Kidney (tissue), 22 donors: ENCODE measurements at places on chromosomes 16 and 17.

DNA sequence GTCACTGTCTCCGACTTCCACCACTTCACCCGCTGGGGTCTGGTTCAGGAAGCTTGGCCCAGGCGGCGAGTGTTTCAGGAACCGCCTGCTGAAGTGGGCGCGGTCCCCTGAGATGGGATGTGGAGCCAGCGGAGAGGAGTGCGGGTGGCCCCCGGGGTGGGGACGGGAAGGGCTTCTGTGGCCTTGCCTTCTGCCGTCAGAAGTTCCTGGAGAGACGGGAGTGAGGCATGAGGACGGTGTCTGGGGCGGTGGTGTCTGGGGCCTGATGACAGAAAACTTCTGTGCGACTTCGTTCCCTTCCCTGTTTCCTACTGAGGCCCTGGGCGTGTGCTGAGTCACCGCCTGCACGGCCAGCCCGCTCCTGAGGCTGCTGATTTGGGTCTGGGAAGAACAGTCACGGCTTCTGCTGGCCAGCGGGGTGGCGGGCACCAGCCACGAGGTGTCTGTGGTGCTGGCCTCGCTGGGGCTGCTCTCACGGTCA, 12.3 kb upstream of the NLRC3 start:
- DNase-seq: no peak

DNA sequence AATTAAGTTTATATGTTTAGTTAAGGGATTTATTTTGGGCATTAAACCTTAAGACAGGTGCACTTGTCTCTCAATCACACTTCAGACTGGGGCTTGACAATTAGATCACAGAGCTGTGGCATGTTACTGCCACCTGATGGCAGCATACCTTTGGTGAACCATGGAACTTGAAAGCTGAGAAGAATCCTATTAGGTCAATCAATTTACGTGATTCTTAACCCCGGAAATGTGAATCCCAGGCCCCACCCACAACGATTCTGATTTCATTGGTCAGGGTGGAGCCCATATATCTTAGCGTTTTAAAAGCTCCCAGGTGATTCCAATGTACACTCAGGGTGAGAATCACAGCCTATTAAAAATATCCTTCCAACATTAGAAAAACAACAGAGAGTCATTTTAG, 91.0 kb downstream of the GSG1L start:
- peak; percentile 57 for DNase-seq

DNA sequence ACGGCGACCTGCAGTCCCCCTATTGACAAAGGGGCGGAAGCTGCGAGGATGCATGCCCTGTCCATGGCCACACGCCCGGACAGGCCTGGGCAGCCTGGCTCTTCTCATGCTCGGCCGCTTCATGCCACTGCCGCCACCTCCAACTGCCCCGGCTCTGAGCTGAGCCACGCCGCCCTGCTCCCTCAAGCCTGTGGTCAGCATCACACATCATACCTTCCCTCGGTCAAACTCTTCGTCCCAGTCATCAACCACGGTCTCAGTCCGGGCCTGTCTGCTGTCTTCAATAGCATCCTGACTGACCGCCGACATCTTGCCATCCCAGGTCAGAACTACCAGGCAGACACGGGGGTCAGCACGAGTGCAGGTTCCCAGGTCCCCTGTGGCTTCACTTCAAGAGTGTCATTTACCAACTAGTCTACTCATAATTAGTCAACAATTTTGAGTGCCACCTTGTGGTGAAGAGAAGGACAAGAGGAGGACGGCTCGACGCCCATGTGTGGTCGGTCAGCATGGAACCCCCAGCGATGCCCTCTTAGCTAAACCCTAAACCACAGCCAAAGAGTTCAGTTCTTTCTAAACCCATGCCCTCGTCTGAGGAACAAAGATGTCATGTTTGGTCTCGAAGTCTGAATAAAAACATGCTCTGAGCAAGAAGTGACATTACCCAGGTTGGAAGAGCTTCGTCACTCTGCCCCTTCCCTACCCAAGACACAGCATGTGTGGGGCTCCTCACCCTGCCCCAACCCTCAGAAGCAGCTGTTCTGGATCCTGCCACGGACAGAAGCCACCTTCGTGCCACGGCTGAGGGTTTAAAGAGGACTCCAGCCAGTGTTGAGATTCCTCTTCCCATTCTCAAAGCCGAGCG, 16.9 kb upstream of the CYTH1 start:
- DNase-seq: peak; percentile 69

GRCh38 chr16:1960665-1961630, 1.6 kb downstream of the NDUFB10 start:
- DNase-seq: no peak

GRCh38 chr17:68993112-68993511, 37.9 kb upstream of the ABCA8 start:
- no peak for DNase-seq

- DNase-seq: peak; percentile 52
These were observed 23.6 kb upstream of the ENPP7 start for GRCh38 chr17:79706931-79707850.

DNA sequence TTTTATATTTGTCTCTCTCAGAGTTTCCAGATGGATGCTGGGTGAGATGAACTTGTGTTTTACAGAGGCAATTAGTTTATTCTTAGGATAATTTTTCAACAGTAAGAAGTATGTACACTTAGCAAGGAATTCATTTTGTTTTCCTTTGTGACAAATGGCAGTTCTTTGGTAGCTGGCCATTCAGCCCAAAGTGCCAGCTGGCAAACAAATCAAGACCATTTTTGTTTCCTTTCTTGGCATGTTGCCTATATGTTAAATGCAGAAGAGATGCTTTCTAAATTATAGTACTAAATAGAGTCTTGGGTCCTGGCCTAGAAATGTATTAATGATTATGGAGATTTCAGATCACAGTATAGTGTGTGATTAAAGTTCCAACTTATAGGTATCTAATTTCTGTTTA, 337.1 kb downstream of the CNTNAP4 start:
- DNase-seq: no peak

DNA sequence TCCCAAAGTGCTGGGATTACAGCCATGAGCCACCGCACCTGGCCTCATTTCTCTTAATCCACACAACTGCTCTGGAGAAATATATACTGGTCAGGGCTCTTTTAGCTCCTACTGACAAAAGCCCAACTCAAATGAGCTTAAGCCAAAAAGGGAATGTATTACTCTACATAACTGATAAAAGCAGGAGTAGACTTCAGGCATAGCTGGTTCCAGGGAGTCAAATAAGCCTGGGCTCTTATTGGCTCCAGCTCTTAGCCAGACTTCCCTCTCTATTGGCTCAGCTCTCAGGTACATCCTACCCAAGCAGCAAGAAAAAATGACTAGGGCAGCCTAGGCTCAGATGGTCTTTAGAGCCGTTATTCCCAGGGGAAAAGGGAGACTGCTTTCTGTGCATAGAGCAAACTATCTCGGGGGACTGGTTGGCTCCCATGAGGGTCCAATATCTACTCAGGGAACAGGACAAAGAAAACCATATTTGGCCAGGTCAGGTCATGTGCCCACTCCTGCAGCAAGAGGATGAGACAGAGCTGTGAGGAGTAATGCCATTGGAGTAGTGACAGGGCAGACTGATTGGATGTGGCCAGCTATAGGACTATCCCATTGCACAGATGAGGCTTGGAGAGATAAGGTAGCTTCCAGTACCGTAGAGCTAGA, 21.2 kb downstream of the TBX2 start:
- no peak for DNase-seq

DNA sequence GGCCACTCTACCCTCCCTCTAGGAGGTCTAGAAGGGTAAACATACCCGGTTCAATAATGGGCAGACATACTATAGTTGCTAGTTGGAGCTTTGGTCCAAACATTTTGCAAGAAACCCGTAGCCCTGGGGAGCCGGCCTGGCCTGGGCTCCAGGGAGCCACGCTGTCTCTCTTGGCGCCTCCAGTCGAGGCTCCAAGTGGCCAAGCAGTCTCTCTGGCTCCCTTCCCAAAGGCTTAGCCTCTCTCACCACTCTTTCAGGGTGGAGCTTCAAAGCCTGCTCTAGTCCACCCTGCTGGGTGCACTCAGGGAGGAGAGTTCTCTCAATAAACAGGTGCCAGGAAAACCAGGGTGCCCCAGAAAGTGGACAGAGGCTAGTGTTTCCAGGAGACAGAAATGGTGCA, 32.2 kb downstream of the RCVRN start:
- no peak for DNase-seq

GRCh38 chr16:10090816-10091215, 91.4 kb downstream of the GRIN2A start:
- no peak for DNase-seq

DNA sequence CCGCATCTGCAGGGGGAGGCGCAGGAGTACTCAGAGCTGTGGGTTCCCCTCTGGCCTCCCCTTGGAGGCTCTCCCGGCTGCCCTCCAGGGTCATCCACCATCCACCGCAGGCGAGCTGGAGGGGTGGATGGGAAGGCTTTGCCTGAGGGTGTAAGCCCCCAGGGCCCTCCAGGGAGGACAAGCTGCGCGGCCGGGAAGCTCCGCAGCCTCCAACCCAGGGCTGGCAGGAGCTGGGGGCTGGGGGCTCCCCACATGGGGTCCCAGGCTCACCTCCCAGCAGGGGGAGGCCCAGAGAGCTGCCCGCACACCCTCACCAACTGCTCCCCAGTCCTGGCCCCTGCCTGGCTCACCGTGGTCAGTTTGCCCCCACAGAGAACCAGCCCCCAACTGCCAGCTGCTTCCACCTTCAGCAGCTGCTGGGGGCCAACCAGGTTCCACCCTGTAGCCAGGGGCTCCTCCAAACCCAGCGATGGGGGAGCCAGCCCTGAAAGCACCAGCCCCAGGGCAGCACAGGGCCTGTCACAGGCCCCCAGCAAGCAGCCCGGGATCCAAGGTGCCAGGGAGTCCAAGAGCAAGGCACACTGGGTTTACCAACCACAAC, 19.8 kb upstream of the CHMP6 start:
- no peak for DNase-seq

- no peak for DNase-seq
These were observed 93.4 kb downstream of the NCOR1 start for GRCh38 chr17:16121915-16122314.

GRCh38 chr16:83967838-83968305, at the start of gene NECAB2:
NECAB2 (plus strand) TSS chr16:83968244; CDS start chr16:83968649, 405 bp downstream.
- peak; percentile 53 for DNase-seq

GRCh38 chr17:41496803-41497484, 7.2 kb upstream of the KRT36 start:
- DNase-seq: peak; percentile 90

DNA sequence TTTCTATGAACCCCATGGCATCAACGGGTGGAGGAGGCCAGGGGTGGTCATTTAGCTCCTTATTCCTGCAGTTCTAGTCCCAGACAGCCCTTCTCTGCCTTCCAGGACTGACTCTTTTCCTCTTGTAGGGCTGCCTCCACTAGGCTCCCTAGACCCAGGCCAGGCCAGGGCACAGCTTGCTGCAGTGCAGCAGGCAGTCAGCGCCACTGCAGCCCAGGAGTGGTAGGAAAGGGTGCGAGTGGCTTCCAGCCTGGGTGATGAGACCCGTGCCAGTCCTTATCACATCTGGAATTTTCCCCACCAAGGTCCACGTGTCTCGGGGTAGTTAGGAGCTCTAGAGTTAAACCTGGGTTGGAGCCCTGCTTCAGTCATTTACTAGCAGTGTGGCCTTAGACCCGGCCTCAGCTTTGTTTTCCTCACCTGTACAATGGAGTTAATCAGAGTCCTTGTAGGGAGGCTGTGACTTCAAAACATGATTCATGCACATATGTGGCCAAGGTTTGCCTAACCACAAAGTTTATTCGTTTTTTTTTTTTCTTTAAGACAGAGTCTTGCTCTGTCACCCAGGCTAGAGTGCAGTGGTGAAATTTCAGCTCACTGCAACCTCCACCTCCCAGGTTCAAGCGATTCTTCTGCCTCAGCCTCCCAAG, 4.7 kb downstream of the SLC5A11 start:
- DNase-seq: no peak

- no peak for DNase-seq
These were observed 151.4 kb downstream of the KATNIP start for GRCh38 chr16:27701381-27701780.

DNA sequence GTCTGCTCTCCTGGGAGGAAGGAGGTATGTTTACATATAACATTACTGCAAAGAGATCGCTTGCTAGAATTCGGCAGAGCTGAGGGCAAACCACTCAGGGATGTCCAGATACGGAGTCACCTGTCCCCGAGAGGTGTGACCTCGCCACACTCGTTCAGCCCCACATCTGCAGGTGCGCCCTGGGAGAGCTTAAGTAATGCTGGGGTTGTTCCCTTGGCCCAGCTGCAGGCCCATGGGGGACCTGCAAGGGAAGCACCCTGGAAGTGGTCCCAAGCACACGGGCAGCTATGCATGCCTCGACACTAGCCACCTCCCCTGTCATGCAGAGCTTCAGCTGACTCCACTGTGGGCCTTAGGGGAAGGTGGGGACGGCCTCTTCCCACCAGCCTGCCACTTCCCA, 22.2 kb downstream of the USP22 start:
- no peak for DNase-seq

- peak; percentile 91 for DNase-seq
These were observed 36.8 kb downstream of the CHD9 start for GRCh38 chr16:53091466-53092211.

DNA sequence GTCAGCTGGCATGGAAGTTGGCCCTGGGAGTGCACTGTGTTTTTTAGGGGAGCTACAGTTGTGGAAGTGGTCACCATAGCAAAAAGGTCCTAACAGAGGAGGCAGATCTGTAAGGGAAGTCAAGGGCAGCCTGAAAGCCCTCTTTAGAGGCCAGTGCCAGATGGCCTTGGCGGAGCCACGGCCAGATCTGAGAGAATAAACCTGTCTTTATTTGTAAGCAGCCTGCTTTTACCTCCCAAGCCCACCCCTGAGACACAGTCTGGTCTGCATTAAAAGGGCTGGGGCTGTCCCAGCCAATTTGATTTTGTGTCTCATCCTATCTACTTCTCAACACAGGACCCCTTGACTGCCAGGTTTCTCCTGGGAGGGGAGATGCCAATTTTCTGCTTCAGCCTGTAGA, 51.0 kb upstream of the NOL11 start:
- no peak for DNase-seq

DNA sequence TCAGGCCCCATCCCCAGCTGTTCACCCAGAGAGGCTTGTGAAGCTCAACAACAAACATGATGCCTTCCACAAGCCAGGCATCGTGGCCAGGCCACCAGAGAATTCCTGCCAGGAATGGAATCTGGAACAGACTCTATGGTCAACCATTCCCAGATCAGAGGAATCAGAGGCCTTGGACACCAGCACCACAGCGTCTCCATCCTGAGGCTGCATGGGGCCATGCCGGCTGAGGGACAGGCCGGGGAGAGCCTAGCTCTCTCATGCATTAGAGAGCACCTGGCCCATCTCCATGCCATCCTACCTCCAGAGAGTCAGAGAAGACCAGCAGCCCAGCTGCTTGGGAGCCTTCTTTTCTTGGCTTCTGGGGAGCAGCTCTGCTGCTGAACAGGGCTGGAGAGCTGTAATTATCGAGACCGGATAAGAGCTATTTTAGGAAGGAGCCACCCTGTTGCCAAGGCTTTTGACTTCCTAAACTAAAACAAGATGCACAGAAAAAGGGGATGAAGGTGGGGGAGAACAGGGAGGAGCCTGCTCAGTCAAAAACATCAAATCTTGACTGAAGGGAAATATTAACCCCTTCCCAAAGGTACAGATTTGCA, 24.5 kb upstream of the MTMR4 start:
- peak; percentile 24 for DNase-seq

- DNase-seq: no peak
These were observed 48.4 kb downstream of the NOG start for GRCh38 chr17:56641894-56642293.
